AG04449 (cell line): ENCODE measurements at places on chromosomes 12 and 14.

DNA sequence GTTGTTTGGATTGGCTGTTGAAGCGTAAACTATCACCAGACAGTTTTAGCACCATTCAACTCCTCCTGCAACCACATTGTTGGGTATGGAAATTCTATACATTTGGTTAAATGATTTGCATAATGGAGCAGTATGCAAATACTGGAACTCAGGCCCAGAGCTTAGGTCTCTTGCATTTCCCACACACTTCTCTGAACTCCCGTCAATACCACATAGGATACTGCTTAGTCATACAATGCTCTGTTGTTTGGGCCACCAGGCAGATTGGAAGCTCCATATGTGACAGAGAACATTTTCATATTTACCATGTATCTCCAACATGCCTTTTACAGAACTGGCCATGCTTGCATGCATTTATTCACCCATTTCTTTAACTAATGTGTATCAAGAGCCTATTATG lies 78.0 kb downstream of the IFNG start:
- DNase-seq: no peak

- DNase-seq: no peak
These were observed 148.0 kb upstream of the PDE3A start for GRCh38 chr12:20220339-20220738.

DNA sequence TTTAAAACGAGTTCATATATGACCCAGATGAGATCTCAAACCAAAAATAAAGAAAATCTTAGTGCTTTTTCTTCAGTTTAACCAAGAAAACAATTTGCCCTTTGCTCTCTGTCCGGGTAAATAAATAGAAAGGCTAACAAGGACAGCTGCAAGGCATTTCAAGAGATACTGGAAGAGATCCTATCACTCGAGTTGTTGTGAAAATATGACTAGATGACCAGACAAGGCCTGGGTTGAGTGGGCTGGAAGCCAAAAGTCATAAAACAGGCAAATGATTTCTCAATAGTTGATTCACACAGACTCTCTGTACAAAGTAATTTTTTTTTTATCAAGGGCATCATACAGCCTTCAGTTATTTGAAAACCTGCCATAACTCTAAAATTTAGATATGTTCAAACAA lies 55.9 kb upstream of the AVPR1A start:
- no peak for DNase-seq

GRCh38 chr12:6376079-6376869 lies 911 bp upstream of the SCNN1A start:
- DNase-seq: no peak

GRCh38 chr14:72612041-72612440 lies 281.9 kb downstream of the DPF3 start:
- DNase-seq: no peak

DNA sequence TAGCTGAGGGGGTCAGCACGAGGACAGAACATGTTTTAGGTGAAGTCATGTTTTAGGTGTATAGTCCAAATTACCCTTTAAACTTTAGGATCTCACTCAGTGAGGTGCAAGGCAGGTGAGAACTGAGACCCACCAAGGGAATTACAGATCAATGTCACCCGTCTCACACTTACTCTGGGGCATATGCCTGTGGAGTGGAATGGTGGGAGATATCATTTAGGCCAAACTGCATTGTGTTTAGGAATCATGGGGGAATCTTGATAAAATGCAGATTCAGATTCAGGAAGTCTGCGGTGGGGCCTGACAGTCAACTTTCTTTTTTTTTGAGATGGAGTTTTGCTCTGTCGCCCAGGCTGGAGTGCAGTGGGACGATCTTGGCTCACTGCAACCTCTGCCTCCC lies 17.8 kb downstream of the FBXW8 start:
- DNase-seq: no peak

- DNase-seq: no peak
These were observed 81.3 kb downstream of the WDR20 start for GRCh38 chr14:102221026-102221425.

DNA sequence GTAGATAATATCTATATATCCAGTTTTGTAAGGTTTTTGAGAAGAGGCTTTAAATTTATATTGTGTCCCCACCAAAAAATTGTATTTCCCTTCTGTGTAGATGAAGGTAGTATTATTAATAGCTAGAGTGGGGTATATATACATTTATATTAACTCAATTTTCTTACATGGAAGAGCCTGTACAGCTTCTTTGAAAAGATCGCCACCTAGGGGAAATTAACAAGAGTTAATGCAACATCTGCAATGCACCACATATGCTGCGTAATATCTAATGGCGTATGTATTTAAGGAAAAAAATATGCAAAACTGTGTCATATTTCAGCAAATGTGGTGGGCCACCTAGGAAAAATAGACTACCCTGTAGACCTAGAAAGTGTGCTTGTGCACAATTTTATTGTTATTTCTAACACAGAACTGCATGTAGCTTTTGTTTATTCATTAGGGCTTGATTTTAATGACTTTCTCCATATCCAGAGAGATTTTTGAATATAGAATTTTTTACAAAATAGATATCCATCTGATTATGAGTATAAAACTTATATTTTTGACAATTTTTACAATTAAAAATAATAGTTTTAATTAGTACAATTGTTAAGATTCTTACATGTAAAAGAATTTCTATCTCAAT lies 14.0 kb downstream of the CCER1 start:
- DNase-seq: no peak

- no peak for DNase-seq
These were observed 44.0 kb downstream of the FOXN4 start for GRCh38 chr12:109264943-109265650.

- DNase-seq: no peak
These were observed 644 bp upstream of the PPP4R4 start for GRCh38 chr14:94173471-94173884.

DNA sequence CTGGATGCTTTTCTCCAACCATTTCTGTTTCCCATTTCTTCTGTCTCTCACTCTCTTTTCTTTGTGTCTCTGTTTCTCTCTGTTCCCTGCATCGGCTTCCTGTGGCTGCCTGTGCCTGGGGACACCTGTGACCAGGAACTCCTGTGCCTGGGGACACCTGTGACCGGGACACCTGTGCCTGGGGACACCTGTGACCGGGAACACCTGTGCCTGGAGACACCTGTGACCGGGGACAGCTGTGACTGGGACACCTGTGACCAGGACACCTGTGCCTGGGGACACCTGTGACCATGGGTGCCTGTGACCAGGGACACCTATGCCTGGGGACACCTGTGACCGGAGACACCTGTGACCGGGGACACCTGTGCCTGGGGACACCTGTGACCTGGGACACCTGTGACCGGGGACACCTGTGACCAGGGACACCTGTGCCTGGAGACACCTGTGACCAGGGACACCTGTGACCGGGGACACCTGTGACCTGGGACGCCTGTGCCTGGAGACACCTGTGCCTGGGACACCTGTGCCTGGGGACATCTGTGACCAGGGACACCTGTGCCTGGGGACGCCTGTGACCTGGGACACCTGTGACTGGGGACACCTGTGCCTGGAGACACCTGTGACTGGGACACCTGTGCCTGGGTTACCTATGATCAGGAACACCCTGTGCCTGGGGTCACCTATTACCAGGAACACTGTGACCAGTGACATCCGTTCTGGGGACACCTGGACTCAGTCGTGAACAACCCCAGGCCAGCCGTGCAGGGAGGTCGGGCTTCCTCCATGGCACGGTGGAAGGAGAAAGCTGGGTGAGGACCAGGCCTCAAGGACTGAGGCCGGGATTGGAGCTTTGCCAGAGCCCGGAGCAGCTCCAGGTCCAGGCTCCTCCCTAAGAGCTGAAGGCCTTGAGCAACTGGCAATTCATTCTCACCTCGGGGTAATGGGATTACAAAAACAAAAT lies 23.4 kb upstream of the FBRSL1 start:
- DNase-seq: no peak

DNA sequence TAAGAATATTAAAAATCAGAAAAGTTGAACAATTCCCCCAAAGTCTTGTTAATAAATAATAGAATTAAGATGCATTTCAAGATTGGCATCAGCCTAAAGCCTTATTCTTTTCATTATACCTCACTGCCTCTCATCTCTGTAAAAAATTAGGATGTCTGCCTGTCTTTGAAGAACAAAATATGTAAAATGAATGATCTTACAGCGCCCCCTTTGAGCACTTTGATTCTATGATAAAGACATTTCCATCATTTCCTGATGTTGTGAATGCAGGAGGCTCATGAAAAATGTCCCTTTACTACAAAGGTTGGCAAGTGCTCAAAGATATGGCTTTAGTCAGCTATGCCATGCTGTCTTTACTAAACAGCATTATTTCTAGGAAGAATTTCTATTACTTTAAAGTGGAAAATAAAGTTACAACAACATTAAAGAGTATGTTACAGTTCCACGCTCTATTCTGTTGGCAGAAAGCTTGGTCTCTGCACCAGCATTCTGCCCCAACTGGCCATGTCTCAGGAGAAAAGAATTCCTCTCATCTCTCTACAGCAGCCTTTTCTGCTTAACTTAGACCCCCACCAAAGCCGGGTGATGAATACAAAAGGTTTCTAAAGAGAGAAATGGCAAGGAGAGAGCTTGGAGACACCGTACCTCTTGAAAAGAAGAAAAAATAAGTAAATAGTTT lies 95.1 kb downstream of the LLPH start:
- no peak for DNase-seq

DNA sequence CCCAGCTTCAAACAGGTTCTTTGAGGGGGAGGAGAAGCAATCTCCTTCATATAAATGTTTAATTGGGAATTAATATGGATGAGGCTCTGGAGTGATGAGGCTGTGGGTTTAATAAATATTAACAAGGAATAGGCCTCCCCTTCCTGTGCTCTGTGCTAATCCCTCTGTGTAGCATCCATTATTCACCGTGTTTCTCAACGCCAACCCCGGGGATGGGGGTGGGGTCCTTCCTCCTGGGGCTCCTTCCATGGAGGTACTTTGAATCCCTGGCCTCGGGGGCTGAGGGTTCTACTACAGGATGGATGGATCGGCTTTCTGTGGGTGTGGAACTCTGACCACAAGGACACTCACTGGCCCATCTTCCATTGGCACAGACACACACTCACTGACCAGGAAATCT lies 34.9 kb upstream of the TMEM179 start:
- DNase-seq: no peak

DNA sequence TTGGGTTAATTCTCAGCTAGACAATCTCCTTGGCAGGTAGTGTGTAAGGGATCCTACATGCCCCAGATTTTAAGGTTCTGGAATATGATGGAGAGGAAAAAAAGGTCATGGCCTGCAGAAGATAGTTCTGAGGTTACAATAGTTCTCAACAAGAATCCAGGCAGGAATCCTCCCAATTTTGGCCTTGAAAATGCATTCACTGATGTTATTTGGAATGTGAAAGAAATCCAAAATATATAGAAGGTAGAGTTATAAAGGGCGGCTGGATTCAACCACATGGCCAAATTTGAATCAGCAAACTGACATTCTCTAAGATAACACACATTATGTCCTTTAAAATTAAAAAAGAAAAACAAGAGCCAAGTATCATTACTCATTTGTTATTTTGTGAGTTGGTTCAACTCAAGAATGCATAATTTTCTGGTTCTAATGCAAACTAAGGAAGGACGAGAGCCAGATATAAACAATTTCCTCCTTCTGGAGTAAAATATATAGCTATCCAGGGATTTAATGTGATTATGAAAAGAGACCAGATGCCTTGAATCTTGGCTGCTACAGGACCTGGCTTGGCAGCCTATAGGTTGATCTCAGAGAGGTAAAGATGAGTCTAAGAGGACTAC lies 177.0 kb upstream of the G2E3 start:
- DNase-seq: no peak

- DNase-seq: no peak
These were observed 1304.9 kb downstream of the TMEM121 start for GRCh38 chr14:106831322-106831720.

GRCh38 chr14:35878272-35879150 lies 52.4 kb downstream of the BRMS1L start:
- peak; percentile 56 for DNase-seq

GRCh38 chr12:96132819-96133218 lies 61.4 kb upstream of the ELK3 start:
- no peak for DNase-seq

DNA sequence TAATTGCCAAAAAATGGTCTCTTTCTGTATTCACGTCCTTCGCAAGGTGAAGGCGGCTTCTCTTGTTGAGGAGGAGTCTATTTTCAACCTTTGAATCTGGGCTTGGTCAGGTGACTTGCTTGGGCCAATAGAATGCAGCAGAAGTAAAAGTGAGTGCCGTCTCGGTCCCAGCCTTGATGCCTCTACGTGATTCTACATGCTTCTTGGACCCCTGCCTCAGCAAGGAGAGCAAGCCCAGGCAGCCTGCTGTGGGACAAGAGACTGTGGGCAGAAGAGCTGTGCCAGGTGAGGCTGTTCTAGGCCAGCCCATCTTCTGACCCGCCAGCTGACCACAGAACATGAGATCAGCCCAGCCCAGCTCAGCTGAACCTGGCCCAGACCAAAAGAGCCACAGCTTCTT lies 39.1 kb upstream of the CCDC63 start:
- DNase-seq: no peak

DNA sequence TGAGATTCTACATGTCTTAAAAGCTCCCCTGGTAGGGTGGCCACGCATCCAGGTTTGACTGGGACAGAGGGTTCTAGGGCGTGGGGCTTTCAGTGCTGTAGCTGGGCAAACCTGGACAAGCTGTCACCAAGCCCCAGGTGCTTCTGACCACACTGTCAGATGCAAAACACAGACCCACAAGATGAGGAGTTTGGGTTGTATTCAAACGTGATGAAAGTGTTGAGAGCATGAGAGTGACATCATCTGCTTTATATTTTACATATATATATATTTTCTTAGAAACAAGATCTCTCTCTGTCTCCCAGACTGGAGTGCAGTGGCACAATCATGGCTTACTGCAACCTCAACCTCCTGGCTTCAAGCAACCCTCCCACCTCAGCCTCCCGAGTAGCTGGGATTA lies 210.1 kb downstream of the DPF3 start:
- no peak for DNase-seq

- DNase-seq: no peak
These were observed 83.9 kb downstream of the KNTC1 start for GRCh38 chr12:122610911-122611310.

DNA sequence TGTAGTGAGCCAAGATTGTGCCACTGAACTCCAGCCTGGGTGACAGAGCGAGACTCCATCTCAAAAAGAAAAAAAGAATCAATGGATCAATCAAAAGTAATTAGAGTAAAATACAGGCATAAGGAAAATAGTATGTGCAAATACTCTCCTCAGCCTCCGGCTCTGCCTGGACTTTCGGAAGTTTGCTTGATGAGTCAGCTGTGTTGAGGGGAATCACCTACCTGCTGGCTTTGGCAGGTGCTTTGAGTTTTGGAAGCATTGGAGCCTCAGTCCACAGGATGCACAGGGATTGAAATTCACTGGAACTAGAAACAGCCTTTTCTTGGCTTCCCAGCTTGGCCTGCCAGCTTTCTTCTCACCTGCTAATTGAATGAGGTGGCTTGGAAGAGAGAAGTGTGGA lies 268.2 kb downstream of the PCNX1 start:
- no peak for DNase-seq

- no peak for DNase-seq
These were observed 59.8 kb downstream of the NPAS3 start for GRCh38 chr14:32998433-32998832.

DNA sequence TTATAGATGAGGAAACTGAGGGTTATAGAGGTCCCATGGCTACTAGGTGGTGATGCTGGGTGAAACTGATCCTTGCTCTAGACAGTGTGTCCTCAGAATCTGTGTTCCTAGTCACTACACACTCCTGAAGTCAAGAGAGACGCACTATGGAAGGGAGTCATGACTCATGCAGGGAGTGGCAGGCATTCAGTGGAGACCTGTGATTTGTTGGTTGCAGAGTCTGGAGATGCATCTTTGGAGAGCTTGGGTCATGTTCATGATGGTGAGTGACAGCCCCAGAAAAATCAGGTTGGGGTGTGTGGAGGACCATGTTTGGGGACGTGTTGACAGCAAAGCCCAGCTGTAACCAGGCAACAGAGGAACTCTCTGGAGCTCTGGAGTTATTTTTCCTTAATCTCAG lies 38.0 kb upstream of the FBXO21 start:
- no peak for DNase-seq
